Transverse colon (tissue), 4 donors: ENCODE measurements at places on chromosomes 7 and 10. TPM values are rescaled to one million over a fixed set of nuclear protein-coding genes. Genes with fewer than 3 reads are reported as not detected.

ASB10 gene
- not detected for total RNA-seq

NUTM2A gene
- 3.0 TPM for total RNA-seq

DNA sequence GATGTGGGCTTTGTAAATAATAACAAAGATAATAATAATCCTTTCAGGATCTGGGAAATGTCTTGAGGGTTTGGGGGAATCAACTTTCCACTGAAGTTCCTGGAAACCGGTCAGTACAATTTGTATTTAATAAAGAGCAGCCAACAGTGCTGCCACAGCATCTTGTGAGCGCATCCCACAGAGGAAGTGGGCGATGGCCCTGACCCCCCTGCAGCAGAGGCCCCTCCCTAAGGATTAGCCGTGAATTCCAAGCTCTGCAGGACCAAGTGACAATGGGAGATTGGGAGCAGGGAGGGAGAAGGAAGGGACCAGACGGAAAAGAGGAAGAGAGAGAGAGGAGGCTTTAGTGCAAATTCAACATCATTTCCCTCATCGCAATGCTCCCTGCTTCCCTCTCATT lies 349.2 kb downstream of the RNLS start:
- DNase-seq, result no peak

DNA sequence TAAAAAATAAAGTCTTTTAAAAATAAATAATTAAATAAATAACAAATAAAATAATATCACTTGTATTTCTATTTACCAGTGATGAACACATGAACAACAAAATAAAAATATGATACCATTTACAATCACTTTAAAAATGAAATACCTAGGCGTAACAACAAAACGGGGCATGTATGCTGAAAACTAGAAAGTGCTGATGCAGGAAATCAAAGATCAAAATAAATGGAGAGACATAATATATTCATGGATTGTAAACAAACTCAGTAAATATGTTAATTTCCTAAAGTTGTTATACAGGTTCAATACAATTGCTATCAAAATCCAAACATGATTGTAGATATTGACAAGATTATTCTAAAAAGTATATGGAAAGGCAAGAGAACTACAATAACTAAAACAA lies 19.2 kb upstream of the SFTPA2 start:
- no peak for DNase-seq

DNA sequence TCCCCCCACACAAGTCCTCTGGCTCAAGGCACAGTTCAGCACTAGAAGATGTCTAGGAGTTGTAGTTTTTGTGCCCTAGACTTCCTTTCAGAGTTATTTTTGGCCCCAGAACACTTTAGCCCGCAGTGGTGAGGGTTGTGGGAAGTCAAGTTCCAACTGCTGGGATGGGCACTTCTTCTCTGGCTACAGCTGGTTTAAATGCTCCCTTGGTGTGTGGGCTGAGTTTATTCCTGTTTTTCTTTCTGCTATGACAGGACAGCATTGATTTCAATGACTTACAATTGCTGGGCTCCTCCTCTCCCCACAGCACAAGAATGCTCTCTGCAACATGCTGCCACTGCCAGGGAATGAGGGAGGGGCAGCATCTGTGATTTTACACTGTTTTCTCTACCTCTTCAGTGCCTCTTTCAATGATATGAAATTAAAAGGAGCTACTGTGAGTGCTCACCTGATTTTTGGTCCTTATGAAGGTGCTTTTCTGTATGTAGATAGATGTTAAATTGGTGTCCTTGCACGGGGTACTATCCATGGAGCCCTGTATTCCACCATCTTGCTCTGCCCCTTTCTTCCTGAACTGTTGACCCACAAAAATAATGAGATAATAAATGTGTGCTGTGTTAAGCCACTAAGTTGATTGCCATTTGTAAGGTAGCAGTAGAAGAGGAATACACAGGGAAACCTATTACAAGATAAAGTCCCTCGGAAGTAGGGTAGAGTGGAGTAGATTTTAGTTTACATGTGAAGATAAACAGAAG lies 56.3 kb downstream of the SLC13A1 start:
- DNase-seq, result no peak
